ENCODE measurements at places on chromosomes 11 and 22.

DNA sequence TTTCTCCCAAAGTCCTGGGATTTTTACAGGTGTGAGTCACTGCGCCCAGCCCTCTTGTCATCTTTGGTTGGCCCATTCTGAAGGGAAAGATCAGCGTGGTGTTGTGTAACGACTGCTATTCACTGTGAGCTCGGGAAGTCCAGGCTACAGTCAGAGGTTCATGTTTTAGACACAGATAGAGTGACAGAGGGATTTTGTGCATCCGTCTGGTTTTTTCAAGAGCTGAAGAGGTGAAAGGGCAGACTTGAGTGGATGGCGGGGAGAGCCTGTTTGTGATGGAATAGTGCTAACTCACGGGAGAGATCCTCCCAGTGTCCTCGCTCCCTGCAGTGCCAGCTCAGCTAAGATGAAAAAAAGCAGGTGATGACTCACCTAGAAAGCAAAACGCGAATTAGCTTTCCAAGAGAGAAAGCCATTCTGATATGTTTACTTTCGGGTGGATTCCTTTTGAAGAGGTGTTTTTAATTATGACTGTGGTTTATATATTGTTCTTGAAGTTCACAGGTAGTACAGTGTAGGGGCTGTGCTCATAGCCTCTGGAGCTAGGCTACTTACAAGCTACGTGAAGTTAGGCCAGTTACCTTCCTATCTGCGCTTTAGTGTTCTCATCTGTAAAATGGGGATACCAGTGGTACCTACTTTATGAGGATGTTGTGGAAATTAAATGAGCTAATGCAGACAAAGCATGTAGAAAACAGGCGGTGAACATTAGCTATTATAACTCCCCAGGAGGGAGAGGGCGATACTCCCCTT lies 67.2 kb downstream of the C11orf91 start:
- peak; percentile 37 for DNase-seq

DNA sequence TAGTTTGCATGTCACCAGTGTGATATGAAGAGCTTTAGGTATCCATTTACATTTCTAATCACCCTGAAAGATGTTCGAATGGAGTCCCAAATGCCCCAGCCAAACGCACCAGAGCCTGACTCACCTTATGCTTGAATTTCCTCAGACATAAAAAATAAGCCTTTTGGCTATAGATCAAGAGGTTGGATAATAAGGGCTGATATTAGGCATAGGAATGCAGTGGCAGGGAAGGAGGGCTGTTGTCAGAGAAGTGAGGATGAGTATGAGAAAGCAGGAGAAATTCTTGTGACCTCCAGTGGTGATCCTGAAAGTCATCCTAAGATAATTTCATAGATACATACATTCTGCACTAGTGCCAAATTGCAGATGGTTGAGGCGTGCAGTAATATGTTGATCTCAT lies 264.6 kb downstream of the NELL1 start:
- DNase-seq: no peak

DNA sequence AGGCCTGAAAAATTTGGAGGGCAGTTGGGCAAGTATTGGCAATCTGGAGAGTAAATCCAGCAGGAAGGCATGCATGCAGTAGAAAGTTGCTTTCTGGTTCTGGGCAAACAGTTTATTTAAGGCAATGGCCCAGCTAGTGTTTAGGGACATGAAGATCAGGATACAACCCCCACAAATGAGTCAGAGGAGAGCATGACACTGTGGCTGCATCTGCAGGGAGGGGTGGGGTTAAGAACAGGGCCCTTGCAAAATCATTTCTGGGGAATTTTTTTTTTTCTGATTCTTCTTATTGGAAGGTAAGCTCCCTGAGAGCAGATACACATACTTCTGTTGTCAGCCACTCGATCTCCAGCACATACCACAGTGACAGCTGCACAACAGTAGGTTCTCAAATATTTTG lies 61.1 kb downstream of the FDX1 start:
- peak; percentile 64 for DNase-seq

DNA sequence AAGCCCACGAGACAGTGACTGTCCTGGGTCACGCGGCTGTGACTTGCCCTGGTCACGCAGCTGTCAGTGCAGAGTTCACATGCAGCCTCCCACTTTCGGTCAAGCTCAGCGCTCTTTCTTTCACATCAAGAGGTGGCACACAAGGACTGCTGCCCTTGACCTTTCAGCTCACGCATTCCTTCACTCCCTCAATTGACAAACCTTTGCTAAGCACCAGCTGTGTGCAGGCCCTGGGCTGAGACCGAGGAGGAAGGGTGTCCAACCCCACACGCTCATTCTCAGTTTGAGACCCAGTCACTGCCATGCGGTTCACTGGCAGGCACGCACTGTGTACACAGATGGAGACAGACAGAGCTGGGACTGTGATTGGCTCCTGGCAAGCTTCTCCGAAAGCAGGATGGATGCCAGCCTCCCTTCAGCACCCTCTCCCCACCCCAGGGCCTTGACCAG lies 70.3 kb downstream of the SCUBE1 start:
- DNase-seq: no peak

DNA sequence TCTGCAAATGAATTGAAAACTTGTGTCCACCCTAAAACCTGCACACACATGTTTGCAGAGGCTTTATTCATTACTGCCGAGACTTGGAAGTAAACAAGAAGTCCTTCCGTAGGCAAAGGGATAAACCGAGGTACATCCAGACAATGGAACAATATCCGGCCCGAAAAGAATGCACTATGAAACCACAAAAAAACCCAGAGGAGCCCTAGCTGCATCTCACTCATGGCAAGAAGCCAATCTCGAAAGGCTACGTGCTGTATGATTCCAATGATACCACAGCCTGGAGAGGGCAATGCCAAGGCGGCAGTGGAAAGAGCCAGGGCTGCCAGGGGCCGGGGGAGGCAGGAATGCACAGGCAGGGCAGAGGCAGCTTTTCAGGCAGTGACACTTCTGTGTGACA lies 3.2 kb upstream of the MRPL23 start:
- no peak for DNase-seq

DNA sequence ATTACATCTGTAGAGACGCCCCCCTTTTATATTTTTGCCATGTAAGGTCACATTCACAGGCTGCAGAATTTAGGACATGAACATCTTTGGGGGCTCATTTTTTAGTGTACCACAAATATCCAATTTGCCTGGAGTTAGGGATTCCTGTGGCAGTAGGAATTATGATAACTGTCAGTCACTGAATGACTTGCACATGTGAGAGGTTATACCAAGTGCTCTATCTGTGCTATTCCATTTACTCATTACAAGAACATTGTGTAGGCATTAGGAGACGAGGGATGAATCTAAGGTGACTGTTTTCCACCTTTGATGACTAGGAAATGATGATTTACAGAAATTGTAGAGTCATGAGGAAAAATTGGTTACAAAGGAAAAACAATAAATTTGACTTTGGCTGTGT lies 79.3 kb downstream of the LIF start:
- DNase-seq: no peak

- no peak for DNase-seq
These were observed 64.7 kb downstream of the FCHSD2 start for GRCh38 chr11:73077454-73077853.

DNA sequence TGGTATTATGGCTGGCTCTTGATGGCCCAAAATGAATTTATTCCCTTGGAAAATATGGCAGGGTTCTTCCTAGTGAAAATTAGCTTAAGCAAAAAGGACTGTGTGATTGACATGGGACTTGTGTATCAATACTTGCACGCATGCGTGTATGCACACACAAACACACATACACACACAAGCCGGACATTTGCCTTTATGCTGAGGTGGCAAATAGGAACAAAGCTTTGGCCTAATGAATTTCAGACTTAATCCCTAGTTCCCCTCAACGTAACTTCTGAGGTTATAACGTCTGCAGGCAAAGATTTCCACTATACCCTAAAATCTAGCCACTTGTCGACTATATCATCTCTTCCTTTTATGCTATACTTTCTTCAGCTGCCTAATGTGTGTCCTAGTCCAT lies 2.9 kb upstream of the OR52I2 start:
- DNase-seq: no peak

DNA sequence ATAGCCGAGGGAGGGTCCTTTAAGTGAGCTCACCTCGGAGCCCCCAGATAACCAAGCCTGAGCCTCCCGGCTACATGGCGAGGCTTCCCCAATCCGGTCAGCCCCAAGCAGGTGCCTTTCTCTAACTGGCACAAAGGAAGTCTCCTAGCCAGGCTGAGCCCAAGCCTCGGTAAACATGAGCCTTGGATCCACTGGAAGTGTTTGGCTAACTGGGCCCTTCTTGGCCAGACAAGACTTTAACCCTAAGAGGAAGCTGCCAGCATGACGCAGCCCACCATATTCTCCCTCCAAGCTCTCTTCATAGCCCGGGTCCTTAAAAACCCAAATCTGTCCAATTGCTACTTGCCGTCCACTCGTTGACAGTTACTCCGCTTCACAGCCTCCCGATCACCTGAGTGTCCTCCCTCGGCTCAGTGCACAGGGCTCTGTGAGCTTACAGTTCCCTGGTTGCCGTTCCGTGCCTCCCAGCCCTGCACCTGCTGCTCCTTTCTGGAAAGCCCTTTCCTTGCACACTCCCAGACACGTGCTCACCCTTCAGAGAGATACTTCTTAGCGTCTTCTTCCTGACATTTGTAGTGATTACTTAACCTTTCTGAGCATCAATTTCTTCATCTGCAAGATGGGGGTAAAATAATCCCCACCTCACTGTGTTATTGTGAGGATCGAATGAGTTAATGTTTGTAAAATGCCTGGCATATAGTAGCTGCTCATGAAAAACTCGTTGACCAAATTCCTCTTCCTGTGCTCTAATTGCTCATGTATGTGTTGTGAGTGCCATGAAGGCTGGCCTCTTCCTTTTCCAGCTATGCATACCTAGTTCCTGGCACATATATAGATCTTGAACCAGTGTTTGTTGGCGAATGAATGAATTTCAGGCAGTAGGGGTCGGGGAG lies 25.6 kb downstream of the TXN2 start:
- no peak for DNase-seq

DNA sequence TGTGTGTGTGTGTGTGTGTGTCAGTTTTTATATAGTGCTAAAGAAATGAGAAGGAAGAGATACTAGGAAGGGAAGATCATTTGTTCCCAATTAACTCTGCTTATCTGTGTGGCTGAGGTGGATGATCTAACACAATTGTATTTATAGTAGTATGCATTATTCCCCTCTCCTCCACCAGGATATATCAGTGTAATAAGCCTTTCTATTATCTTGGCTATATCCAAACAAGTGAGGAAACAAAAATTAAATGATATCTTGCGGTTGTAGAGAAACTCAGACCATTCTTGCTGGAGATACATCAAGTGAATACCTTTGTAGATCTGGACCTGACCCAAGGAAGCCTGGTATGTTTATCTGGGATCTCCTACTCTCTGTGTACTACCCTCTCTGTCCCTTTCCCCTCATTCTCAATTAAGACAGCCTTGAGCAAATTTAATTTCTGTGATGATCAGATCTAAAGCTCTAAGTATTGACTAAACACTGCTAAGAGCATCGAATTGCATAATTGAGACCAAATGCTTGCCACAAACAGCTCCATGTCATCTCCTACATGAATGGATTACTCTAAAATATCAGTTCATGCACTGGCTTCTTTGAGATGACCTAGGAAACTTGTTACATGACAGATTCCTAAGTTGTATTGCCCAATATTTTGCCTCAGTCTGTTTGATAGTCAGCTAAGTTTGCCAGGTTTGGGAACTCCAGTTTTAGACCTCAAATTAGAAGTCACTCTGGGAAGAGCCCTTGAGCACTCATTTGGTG lies 185.3 kb upstream of the CTSC start:
- DNase-seq: no peak

DNA sequence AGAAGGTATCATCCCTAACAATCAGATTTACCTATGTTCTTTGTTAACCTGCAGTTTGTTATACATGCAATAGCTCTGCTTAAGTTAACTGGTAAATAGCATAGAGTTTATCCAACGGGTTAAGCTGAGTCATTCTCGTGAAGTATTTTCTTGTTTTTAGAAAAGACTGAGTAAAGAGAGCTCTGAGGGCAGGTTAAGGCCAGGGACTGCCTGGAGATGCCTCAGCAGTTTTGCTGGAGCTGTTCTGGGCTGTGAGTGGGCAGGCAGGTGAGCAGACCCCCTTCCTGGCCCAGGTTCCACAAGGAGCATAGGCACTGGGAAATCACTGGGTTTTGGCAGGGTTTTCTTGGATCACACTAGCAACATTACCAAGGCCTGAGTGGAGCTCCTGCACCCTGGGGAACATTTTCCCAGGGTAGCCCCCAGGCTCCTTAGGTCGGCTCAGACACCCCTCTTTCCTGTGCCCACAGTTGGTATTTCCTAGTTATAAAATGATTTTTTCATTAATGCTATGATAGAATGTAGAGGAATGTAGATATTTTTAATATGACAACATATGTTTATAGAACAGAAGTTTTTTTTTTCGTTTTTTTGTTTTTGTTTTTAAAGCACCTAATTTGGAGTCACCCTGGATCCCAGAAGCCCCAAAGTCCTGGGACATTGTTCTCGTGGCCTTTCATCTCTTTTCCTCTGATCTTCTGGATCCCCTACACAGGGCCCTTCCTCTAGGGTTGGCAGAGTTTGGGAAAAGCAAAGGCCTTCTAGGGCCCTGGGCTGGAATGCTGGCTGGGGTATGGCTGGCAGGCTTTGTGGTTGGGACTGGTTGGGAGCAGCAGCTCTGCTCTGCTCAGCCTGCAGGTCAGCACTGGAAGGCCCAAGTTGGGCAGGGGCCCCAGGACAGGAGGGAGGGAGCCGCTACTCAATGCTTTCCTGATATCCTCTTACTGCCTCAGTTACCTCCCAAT lies 26.7 kb downstream of the IRAG1 start:
- DNase-seq: no peak

GRCh38 chr22:25972397-25972796 lies 196.9 kb upstream of the SEZ6L start:
- DNase-seq: no peak

GRCh38 chr11:7281809-7282208 lies 30.1 kb downstream of the SYT9 start:
- no peak for DNase-seq

- no peak for DNase-seq
These were observed 112.2 kb upstream of the B3GAT1 start for GRCh38 chr11:134524201-134524600.

GRCh38 chr22:41398921-41399320 lies 17.2 kb downstream of the TEF start:
- no peak for DNase-seq

DNA sequence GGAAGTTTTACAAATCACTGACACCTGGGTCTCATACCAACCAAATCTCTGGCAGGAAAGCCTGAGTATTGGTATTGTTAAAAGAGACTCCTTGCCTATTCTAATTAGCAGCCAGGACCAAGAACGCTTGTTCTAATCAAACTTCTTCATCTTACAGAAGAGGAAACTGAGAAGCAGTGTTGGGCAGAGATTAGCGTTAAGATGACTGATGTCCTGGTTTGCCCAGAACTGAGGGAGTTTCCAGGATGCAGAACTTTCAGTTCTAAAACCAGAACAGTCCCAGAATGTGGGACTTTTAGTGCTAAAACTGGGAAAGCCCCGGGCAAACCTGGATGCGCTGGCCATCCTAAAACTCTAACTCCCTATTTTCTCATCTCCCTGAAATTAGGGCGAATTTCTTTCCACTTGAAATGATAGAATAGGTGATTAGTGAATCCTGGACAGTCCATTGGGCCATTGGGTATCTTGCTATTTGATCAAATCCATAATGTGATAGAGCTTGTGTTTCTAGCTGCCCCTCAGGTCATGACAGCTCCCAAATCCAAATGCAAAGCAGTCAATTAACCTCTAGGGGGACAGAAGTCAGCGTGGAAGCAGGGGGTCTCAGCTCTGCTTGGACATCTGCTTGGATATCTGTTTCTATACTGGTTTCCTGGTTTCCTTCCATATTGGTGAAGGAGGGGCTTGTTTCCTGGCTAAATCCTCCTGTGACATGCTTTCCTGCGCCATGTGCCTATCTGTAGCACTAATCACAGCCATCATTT lies 16.0 kb upstream of the TMPRSS13 start:
- no peak for DNase-seq

GRCh38 chr11:19735157-19735908 lies 22.7 kb downstream of the NAV2 start:
- peak; percentile 67 for DNase-seq
